T-helper 22 cell (primary cell): ENCODE measurements at places on chromosomes 5 and 9.

DNA sequence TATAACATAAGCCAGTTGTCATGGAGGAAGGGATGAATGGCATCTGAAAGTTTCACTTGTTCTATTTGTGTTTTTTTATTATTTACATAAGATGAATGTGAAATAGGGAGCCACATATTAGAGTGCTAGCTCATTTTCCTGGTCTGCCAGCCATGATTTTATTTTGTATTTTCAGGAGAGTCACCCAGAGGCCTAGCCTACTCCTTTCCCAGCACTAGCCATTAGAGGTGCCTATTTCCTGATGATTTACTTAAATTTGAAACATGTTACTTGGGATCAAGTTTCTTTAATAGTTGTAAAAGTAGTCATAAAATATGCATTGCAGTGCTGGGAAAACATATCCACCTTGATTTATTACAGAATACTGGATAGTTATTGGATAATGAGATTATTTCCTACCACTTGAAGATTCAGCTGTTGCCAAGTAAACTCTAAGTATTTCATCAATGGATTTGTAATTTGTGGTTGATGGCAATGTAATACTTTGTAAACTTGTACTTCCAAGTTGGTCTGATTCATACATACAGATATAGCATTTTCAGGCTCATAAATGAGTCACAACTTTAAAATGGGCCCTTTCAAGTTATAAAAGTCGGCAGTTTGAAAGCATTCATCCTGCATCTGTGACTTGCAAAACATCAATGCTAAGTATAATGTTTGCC is 50.8 kb downstream of the KCNN2 start:
- no peak for DNase-seq

- no peak for DNase-seq
Measured at GRCh38 chr5:154519359-154519758, 41.3 kb upstream of the HAND1 start.

GRCh38 chr5:138978080-138978479 is 102.9 kb upstream of the LRRTM2 start:
- no peak for DNase-seq

DNA sequence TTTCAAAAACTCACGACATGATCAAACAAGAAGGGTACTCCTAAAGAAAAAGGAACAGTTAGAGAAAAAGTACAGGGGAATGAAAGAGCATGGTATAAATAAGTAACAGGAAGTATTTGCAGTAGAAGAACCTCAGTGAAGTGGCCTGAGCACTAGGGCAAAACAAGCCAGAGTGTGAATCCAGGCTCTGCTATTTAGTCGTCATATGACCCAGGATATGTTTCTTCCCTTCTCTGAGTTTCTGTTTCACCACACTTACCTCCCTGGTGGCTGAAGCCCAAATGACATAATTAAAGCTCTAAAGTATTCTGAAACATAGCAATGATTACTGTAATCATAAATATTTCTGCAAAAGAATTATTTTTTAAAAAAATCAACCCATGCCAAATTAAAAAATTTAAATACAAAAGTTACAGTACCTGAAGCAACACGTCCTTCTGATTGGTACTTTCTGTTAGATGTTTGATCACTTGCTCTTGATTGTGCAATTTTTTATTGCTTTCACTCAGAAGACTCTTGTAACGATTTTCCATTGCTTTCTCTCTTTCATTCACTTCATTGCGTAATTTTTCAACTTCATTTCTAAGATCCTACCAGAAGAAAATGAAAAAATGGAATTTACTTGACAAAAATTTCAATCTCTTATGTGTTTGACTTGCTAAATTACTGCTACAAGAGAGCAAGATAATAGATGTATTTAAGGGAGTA is 88.9 kb downstream of the CDK5RAP2 start:
- DNase-seq = no peak

DNA sequence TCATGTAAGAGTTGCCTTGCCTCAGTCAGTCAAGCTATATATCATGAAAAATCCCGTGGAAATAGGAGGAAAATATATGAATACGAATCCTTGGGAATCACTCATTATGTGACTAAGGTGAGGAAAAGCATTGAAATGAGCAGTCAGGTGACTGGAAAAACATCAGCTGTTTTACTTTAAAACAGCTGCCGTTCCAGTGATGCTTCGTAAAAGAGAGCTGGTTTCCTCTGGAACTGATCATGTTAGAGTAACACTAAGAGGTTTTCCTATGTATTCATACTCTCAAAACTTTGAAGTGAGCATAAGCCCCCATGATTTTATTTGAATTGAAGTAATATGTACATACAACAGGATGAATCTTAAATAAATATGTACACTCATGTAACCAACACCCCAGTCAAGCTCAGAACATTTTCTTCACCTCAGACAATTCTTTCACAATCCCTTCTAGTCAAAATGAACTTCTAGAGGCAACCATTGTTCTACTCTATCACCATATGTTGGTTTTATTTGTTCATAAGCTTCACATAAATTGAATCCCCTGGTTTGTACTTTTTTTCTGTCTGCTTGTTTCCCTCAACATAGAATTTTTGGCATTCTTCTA is 107.7 kb downstream of the SLC25A46 start:
- DNase-seq = no peak

DNA sequence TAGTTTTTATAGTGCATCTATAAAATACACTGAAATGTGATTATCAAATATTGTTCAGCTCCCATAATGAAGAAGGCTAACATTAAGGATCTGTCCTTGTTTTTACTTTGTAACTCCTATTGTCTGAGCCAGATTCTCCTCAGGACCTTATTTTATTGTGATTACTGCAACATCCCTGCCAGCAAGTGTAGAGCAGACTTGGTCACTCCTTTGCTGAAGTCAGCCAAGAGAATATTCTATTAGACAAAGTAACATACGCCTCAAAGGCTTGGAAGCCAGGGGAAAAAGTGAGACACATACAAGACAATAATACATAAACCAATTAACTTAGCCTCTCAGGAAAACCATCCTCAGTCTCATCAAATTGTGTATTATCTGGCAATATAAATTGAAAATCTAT is 269.6 kb downstream of the ARL15 start:
- DNase-seq = no peak

- DNase-seq = peak; percentile 55
Measured at GRCh38 chr5:42949348-42950115, 90.6 kb downstream of the ANXA2R start.

DNA sequence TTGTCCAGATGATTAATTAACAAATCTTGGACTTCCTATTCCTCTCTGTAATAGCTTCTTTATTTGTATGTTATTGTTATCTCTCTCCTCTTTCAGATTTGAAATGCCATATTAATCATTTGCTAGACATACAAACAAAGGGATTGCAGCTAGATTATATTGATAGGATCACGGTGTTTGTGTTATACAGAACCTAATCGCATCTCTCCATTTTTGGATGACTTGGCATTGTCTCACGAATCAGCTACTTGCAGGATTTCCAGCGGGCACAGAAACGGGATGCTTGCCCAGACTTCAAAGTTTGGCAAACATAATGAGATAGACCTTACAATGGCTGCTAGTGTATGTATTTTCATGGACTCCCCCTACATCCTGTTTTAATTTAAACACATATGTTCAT is 368.1 kb downstream of the TLE4 start:
- DNase-seq = no peak

DNA sequence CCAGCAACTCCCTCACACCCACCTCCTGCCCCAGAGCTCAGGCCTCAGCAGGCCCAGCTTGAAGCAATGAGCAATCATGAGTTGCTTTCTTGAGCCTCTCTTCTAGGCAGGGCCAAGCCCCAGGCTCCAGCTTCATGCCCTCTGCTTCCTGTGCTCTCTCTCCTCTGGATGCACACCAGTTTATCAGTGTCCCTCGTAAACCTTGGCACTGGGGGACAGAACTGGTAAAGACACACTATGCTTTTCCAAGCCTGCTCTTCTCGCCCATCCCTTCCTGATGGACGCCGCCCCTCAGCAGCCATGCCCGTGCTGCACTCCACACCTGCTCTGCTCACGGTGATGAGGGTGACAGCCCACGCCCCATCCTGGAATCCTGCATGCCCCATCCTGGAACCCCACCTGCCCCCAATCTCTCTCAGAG is 49.4 kb upstream of the ORM1 start:
- DNase-seq = no peak
